ENCODE measurements at places on chromosomes 4 and X.

DNA sequence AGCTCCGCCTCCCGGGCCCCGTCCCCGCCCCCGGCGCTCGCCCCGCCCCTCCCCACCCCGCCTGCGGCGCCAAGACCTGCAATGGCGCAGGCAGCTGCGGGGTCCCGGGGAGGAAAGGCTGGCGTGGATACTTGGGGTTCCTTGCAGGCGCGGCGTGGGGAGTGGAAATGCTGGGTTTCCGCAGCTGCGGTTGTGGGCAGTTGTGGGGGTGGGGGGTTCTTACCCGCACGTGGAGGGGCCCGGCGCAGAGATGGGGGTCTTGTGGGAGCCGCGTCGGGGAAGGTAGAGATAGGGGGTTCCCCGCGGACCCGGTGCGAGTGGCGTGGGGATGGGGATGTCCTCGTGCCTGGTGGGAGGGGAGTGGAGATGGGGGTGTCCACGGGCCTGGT is 680 bp upstream of the ASMTL start:
- DNase-seq, result no peak

- no peak for DNase-seq
Observed at GRCh38 chr4:4849524-4850193, 9.8 kb upstream of the MSX1 start.

DNA sequence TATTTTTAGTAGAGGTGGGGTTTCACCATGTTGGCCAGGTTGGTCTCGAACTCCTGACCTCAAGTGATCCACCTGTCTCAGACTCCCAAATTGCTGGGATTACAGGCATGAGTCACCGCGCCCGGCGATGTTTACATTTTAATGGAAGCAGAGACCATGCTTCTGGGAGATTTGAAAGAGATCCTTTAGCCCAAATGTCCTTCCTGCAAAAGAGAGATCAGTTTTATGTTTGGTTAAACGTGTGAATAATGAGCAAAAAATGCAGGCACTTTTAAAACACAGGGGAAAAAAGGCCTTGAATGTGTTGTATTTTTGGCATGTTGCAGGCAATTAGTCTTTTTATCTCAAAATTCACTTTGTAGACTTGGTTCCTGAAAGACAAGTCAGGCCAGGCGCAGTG is 95.8 kb upstream of the ELOVL6 start:
- DNase-seq, result no peak

DNA sequence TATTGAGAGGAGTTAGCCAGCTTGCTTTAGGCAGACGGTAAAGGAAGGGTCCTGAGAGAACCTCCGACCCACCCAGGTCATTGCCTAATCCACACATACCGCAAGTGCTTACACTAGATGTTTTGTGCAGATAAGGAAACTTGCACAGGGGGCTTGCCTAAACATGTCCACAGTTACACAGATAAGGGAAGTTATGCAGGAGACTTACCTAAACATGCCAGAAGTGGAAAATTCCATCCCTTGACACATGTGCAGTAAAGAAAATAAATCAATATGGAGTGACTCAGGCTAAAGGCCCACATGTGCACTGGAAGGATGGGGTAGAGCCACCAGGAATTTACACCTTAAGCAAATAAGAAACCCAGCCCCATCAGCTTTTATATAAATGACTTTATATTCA is 232.8 kb upstream of the HDX start:
- DNase-seq, result no peak

GRCh38 chr4:117560329-117560728 is 474.0 kb upstream of the NDST3 start:
- DNase-seq, result no peak

- no peak for DNase-seq
Observed at GRCh38 chrX:120672389-120672788, 42.5 kb upstream of the C1GALT1C1 start.

GRCh38 chr4:168917138-168917779 is 92.8 kb downstream of the CBR4 start:
- DNase-seq, result no peak

DNA sequence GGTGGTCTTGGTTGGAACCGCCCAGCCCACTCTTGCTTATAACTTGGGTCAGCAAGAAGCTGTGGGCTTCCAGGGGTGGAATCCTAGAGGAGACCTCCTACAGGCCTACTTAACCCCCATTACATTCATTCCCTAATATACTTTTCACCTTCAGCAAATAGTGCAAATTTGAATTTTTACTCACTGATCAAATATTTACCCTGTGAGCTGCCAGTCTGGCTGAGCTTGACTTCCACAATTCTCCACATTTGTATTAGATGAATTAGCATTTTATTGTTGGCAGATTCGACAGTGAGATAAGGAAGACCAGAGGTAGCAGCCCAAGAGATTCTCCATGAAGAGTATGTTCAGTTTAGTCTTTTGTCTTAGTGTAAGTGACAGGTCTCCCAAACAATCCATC is 199.6 kb downstream of the BCOR start:
- no peak for DNase-seq

DNA sequence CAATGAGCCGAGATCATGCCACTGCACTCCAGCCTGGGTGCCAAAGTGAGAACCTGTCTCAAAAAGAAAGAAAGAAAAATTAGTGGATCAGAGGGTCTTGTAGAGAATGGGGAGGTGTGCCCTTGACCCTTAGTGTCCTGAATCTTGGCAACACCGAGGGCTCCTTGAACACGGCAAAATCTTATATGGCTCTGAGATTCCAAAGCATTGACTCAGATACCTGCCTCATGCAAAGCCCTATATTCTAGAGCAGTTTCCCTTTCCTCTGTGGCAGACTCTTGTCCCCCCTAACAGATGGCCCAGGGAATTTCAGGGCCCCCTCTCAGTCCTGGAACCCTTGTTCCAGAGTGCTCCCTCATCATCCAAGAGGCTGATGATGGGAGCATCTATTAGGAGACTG is 6.8 kb downstream of the CLDN2 start:
- DNase-seq, result no peak

GRCh38 chr4:24840826-24841543 is 45.6 kb downstream of the SOD3 start:
- DNase-seq, result no peak

DNA sequence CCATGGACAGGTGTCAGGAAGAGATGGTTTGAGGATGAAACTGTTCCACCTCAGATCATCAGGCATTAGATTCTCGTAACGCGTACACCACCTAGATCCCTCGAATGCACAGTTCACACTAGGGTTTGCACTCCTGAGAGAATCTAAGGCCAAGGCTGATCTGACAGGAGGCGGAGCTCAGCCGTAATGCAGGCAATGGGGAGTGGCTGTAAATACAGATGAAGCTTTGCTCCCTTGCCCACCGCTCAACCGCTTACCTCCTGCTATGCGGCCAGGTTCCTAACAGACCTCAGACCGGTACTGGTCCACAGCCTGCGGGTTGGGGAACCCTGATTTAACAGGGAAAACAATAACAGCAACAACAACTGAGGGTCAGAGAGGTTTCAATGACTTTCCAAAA is 2.0 kb upstream of the TEC start:
- no peak for DNase-seq

DNA sequence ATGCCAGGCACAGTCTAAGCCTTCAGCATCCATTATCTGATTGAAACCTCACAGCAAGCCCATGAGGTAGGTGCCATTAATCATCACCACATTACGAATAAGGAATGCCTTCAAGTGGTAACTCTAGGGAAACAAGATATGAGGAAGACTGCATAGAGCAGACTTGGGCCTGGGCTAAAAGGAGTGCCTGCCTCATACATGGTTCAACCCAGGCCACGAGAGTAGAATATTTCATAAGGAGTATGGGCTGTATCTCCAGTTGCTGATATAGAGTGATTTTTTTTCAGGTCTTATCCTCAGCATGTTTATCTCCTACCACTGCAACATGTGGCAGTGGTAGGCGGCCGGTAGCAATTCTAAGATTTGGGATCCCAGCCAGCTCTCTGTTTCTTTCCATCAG is 51.7 kb downstream of the ATP11C start:
- DNase-seq, result no peak

GRCh38 chr4:108488865-108489264 is 131.5 kb upstream of the RPL34 start:
- no peak for DNase-seq

GRCh38 chrX:110675886-110676285 is 119.7 kb downstream of the CHRDL1 start:
- DNase-seq, result no peak

- DNase-seq, result no peak
Observed at GRCh38 chr4:87005690-87006425, 71.0 kb downstream of the AFF1 start.

- no peak for DNase-seq
Observed at GRCh38 chrX:126027229-126027628, 138.9 kb downstream of the DCAF12L2 start.

DNA sequence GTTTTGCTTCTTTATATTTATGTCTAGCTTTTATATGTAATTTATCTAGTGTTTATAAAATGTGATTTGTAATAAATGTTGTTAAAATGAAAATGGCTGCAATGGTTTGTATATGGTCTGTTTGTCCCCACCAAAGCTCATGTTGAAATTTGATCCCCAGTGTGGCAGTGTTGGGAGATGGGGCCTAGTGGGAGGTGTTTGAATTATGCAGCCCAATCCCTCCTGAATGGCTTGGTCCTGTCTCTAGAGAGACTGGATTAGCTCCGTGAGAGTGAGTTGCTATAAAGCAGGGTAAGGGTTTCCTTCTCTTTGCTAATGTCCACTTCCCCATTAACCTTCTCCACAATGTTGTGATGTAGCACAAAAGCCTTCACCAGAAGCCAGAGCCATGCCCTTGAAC is 30.0 kb upstream of the JADE3 start:
- DNase-seq, result no peak

DNA sequence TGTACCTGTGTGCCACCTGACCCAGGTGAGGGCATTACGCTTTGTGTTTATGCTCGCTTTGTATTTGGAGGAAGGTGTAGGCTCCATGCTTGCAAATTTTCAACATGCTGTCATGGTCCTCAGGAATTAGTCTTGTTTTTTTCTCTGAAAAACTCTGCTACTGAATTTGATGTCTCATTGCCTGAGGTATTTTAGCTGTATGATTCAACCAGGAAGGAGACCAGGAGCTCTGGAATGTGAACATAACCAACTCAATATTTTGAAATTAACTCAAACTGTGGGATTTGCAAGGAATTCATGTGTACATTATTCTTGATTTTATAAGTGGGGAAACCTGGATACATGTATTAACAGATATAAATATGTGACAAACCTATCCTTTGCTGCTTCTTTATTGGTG is 134.1 kb downstream of the SLC4A4 start:
- no peak for DNase-seq

DNA sequence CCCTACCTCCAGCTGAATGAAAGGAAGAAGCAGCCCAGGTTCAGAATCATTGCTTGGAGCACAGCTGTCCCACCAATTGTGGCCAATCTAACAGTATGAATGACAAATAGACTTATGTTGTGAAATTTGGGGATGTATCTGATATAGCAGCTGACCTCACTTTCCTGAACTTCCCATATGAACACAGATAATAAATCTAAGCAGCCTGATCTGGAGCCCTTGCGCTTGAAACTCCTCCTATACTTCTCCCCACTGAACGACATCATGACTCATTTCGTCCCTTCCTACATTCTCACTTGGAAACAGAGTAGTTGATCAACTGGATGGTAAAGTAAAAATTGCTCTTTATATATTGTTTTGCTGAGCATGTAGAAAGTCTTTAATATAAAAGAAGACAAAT is 24.2 kb upstream of the AMELX start:
- DNase-seq, result no peak

GRCh38 chrX:37455381-37455780 is 106.2 kb downstream of the PRRG1 start:
- DNase-seq, result no peak

DNA sequence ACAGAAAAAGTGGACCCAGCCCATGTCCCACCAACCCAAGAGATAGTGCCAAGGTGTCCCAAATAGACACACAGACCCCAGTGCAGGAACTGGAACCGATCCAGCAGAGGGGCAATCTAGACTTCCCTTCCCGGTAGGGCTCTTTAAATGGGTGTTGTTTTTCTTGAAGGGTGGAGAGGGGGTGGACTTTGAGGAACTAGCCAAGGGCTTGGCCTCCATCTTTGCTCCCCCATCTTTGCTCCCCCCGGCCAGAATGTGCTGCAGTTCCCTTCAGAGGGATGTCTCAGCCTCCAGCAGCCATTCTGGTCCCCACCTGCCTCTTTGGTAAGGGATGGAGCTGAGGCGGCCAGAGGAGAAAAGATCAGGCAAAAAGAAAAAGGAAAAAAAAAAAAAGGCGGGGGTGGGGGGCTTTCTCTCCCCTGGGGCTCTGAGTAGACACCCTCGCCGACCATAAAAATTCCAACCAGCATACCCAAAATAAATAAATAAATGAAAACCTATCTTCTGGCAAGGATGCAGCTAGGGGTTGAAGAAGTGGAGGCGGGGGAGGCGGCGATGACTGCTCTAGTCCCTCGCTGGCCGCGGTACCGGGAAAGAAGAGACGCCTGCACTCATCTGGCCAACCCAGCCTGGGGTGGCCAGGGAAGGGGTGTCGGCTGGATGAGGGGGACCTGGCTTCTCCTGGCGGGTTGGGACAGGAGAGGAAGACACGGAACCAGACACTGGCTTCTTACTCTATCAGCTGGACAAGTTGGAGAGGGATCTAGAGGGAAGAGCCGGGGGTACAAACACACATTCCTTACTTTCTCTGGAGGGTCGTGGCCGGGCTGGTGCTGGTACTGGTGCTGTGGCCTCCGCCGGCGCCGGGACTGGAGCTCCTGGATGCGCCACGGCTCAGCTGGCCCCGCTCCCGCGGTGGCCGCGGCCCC is 38.5 kb upstream of the IQSEC2 start:
- no peak for DNase-seq

GRCh38 chr4:535181-535923 is 36.3 kb downstream of the PIGG start:
- DNase-seq, result no peak

GRCh38 chr4:102625232-102625930 is 124.2 kb downstream of the NFKB1 start:
- DNase-seq, result peak; percentile 14

DNA sequence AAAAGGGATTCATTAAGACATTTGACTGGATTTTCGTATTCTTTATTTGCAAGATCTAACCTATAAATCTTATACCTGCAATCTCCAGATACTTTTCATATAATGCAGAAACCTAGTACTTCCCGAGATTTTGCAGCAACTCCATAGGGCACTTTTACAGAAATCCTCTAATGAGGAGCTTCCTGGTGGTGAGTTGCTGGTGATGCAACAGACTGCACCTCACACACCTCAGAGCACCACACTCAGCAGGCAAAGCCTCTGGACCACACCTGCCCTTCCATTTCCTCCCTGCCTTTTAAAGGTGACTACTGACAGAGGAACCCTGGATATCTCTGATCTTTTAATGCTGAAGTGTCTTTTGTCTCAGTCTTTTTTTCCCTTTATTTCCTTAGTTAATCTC is 289.4 kb downstream of the TRAM1L1 start:
- no peak for DNase-seq

Measured in hippocampal formation (tissue), 2 donors.